ENCODE measurements at places on chromosomes 11 and 22.

DNA sequence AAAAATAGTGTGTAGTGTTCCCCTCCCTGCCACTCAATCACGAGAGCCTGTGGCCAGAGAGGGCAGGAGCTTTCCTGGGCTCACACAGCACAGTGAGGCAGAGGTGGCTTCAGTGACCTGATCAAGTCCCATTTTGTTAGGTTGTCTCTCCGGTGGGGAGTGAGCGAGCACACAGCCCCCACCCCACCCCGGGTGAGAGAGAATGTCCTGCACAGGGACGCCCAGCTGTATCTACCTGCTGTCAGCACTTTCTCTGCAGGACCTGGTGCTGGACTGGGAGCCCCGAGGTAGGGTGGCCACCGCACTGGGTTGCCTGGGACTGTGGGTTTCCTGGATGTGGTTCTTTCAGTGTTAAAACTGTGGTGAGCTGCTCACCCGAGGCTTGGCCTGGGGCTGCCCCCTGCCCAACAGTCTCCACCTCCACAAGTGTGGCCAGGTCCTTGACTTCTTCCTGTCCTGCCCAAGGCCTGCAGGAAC is 6.1 kb downstream of the CAPN5 start:
- DNase-seq = no peak

- no peak for DNase-seq
Measured at GRCh38 chr11:107719557-107720302, 7.9 kb upstream of the SLN start.

DNA sequence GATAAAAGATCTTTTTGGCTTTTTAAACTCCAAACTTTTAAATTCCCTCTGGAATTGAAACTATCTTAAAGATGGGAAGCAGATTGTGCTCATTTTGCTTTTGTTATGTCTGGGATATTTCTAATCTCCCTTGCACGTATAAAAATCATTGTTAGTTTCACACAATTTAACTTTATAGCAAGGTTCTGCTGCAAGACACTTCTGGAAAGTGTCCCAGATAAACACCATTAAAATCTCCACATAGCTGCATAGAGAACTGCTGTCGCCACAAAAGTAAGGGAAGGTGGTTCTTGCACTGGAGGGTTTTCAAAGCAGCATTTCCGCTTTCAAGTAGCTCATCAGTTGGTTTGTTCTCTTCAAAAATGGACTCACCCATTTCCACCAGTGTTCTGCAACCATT is 11.8 kb downstream of the PTS start:
- DNase-seq = no peak

- no peak for DNase-seq
Measured at GRCh38 chr11:118276422-118276821, 12.3 kb upstream of the MPZL2 start.

DNA sequence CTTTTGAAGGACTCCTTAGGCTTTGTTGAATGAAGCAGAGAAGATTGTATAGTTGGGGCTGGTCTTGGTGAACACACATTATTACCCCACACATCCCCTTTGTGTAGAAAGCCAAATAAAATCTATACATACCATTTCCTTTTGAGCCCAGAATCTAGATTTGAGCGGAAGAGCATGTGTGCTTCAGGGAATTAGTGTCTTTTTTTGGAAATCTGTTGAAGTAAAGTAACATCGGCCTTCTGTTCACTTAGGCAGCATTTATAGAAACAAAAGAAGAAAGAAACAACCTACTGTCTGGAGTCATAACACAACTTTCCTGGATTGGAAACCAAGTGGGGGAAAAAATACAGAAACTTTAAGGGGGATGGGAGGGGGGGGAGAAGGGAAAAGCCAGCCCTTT is 37.9 kb upstream of the TTC12 start:
- no peak for DNase-seq

- DNase-seq = no peak
Measured at GRCh38 chr11:13966013-13966412, 3.5 kb downstream of the SPON1 start.

GRCh38 chr11:73913472-73913871 is 36.7 kb downstream of the PAAF1 start:
- no peak for DNase-seq

GRCh38 chr11:57490456-57491248 is 24.9 kb downstream of the SLC43A1 start:
- DNase-seq = no peak

DNA sequence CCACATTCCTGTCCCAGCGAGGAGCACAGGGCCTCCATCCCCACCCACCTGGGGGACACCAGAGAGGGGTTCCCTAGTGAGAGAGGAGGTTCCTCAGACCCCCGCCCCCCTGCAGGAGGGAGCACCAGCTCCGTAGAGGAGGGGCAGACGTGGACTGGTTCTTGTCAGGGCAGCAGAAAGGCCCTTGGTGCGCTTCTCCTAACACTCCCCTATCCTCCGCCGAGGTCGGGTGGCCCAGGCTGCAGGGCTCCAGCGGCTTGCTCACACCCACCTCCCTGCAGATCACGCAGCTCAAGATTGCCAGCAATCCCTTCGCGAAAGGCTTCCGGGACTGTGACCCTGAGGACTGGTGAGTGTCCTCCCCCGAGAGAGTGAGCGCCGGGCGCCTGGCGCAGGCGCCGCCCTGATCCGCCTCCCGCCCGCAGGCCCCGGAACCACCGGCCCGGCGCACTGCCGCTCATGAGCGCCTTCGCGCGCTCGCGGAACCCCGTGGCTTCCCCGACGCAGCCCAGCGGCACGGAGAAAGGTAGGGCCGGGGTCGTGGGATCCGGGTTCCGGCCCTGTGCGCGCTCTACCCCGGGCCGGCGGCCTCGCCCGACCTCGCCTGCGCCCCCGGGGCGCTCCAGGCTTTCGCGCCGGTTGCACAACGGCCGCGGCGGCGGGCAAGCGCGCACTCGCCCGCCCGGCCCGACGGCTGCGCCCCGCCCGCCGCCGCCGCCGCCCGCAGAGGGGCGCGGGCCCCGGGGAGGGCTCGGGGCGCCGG is 5.1 kb downstream of the TBX1 start:
- no peak for DNase-seq

- no peak for DNase-seq
Measured at GRCh38 chr11:44004452-44005062, 43.2 kb upstream of the ACCSL start.

DNA sequence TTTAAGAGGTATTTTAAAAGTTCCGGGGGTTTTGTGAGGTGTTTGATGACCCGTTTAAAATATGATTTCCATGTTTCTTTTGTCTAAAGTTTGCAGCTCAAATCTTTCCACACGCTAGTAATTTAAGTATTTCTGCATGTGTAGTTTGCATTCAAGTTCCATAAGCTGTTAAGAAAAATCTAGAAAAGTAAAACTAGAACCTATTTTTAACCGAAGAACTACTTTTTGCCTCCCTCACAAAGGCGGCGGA is 193 bp upstream of the MALAT1 start:
- no peak for DNase-seq

- no peak for DNase-seq
Measured at GRCh38 chr22:27747396-27748221, 53.9 kb downstream of the MN1 start.

- no peak for DNase-seq
Measured at GRCh38 chr22:41565403-41566054, 4.7 kb downstream of the CSDC2 start.

- no peak for DNase-seq
Measured at GRCh38 chr22:42895541-42895981, 38.5 kb upstream of the ARFGAP3 start.

GRCh38 chr11:19647816-19648215 is 64.8 kb upstream of the NAV2 start:
- DNase-seq = no peak

DNA sequence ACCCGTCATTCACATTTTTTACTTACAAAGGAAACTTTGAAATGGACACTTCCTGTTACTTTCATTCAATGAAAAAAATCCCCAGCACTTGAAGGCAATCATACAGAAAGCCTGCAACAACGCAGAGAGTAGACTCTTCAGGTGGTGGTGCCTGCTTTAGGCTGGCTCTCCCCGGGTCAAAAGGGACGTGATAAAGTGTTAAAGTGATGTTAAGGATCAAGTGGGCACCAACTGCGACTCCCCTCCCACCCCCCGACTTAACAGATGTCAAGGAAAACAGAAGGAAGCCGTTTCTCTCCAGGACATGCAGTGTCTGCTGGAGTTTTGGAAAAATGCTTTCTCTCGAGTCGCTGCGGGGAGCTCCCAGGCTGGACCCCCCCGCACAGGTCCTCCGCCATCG is 414 bp upstream of the PNPLA3 start:
- no peak for DNase-seq

GRCh38 chr11:98940913-98941312 is 79.8 kb upstream of the CNTN5 start:
- no peak for DNase-seq

DNA sequence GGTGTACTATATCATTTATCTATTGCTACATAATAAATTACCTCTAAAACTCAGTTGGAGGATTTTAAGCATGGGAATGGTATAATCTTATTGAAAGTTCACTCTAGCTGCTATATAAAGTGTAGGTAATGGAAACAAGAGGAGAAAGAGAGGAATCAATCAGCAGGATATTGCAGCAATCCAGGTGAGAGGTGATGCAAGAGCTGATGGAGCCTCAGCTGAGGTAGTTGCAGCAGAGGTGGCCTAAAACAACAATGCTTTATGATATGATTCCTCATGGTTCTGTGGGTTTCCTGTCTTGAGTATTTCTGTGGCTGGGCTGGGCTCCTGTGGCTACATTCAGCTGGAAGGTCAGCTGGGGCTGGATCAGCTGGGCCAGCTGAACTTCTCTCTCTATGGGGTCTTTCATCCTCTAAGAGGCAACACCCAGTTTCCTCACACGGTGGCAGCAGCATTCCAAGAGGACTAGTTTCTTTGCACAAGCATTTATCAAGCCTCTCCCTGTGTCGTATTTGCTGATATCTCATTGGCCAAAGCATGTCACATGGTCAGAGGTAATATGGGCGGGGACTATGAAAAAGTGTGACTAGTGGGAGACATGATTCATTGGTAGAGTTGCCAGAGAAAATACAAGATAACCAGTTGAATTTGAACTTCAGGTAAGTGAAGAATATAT is 135.4 kb upstream of the LARGE1 start:
- no peak for DNase-seq

DNA sequence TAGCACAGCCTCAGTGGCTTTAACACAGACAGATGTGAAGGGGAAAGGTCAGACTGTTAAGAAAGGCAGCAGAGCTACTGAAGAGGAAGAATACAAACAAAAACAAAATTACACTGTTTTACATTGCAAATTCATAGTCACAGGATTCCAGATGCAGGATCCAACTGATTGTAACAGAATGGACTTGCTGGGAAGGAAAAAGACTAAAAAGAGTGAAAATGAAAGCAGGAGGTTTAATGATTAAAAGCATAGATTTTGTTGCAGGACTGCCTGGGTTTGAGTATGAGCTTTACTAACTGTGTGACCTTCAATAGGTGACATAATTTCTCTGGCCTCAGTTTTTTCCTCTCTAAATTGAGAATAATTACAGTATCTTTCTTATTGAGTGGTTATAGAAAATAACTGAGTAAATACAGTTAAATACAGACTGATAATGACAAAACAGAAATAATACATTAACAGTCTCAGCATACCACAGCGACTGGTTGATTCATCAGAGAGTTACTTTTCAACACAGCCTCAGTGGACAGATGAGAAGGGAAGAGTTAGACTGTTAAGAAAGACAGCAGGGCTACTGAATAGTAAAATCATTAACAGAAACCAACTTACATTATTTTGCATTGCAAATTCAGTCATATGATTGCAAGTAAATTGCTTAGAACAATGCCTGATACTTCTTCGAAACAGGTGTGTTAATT is 704.2 kb upstream of the TENM4 start:
- no peak for DNase-seq

- DNase-seq = no peak
Measured at GRCh38 chr22:23691748-23692423, 1.1 kb downstream of the RGL4 start.

Data from nucleus accumbens (tissue), 56 donors.